IMR-90 (cell line): ENCODE measurements at places on chromosomes 11 and 22. TPM values are rescaled to one million over a fixed set of nuclear protein-coding genes. Genes with fewer than 3 reads are reported as not detected.

Gene NPTXR
- 0.28 and 0.36 TPM in 2 replicates for total RNA-seq

Gene SMTNL1
- total RNA-seq = not detected in 2 replicates

Gene SESN3
- 7.7 and 10.0 TPM in 2 replicates for total RNA-seq

Gene TRIM49
- not detected in 2 replicates for total RNA-seq

Gene LRRC56
- 0.28 and 0.36 TPM in 2 replicates for total RNA-seq

Gene OR52N4
- total RNA-seq = not detected in 2 replicates

Gene TMPRSS5
- total RNA-seq = under 0.01 TPM in 1 of 2 replicates, not detected in the other

Gene BSX
- not detected in 2 replicates for total RNA-seq

GRCh38 chr22:28379075-28379779 is 300.4 kb downstream of the TTC28 start:
- no peak for DNase-seq

- DNase-seq = peak; percentile 35
Measured at GRCh38 chr11:113874581-113875233, 665 bp downstream of the USP28 start.

GRCh38 chr11:12717851-12718291 is 43.6 kb downstream of the TEAD1 start:
- DNase-seq = no peak

DNA sequence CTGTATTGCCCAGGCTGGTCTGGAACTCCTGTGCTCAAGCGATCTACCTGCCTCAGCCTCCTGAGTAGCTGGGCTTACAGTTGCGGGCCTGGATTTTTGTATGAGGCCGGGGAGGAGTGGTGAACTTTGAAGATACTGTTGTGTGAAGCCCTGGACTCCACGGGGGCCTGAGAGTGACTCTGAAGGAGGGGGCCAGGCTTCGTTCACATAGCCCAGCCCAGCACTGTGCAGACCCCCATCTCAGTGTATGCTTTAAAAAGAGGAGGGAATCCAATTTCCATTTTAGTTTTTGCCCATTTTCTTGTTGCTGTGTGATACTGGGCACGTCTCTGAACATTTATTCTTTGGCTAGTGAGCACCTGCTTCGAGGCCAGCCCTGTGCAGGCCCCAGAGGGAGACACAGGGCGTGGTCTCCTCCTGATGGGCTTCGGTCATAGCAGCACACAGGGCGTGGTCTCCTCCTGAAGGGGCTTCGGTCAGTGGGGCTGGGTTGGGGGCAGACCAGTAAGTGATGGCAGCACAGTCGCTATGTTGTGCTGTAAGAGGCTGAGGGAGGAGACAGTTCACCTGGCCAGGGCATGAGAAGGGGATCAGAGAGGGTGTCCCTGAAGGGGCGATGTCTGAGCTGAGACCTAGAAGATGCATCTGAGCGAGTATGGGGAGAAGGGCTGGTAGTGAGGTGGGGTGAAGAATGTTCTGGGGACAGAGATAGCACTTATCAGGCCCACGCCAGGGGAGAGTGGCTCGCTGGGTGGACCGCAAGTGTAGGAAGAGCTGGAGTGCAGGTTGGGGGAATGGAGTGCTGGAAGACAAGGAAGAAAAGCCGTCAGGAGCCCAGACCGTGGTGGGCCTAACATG is 14.0 kb downstream of the SAMM50 start:
- no peak for DNase-seq

DNA sequence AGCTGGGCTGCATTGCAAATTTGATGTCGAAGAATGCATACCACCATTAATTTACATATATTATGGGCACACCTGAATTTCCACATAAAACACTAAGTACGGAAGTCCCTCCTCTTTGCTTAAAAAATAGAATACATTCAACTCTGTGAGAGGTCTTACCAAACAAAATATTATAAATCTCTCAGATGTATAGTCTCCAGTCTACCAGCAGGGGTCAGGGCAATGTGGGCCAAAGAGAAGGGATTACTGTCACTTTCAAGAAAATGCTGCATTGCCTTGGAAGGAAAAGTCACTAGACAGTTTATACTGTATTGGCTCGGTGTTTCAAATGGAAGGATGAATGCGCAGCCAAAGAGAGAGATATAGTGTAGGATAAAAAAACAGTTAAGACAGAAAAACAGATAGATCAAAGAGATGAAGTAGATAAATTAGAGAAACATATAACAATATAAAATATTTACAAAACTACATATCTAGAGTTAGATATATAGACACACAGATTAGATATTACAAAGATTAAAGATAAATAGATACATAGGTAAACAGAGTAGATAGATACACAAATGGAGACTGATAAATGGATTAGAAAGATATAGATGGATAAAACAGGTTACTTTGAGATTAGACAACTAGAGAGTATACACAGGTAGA is 20.9 kb downstream of the SERGEF start:
- DNase-seq = peak; percentile 70

DNA sequence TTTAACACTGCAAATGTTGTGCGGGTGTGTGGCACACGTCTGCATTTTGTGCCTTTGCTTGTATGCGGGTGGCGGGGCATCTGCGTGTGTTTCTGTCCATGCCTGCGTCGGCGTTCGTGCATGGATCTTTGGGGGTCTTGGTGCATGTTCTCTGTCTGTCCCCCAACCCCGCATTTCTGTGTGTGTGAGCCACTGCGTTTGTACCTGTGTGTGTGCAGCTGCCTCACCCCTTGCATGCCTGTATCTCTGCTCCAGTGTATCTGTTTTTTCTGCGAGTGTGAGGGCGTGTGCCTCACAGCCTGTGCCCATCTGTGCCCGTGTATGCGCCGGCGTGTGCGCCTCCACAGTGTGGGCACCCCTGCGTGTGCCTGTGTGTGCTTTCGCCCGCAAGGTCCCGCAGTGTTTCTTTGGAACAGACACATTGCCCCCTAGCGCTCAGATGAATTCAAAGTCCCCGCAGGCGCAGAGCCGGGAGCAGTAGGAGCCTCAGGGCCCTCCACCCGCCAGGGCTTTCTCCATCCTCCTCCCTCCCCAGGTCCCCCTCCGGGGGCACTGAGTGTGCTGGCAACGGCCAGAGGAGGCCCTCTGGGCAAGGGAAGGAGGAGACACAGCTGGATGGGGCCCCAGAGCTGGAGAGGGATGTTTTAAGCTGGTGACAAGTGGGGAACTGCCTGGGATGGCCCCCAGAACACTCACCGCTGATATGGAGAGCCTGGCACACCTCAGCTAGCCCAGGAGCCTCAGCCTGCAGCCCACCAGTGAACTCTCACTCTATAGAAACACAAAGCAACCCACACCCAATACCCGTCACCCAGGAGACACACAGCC is 3.1 kb upstream of the MN1 start:
- DNase-seq = peak; percentile 64

DNA sequence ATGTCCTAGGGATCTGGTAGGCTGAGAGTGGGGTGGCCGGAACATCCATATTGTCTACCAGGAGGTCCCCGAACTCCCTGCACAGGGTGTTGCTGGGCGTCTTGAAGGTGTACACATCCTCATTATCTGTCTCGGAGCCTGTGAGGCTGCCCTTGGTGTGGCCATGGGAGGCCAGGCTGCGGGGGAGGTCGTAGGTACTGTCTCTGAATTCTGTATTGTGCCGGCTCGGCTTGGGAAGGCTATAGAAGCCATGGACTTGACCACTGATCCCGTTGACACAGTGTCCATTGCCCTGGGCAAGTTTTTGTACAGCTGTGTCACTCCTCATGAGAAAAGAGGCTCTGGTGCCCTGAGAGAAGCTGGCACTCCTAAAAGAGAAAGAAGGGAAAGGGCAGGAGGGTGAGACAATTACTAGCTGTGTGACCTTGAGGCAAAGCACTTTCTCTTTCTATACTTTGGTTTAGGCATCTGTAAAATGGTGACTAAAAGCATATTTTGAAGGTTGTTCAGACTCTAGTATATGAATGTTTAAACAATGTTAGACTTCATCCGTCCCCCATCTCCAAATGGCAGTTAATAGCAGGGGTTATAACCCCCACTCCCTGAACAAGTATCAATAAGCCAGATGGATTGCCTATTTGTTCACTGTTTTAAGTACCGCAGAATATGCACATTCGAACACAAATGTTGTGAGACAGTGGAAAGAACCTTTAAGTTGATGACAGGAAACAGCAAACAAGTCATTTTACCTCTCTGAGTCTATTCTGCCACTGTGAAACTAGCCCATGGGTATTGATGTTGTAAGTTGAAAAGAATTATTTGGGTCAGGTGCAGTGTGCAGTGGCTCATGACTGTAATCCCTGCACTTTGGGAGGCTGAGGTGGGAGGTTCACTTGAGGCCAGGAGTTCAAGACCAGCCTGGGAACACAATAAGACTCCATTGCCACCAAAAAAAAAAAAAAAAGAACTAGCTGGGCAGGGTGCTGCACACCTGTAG is 38.3 kb downstream of the USP35 start:
- no peak for DNase-seq

GRCh38 chr11:120566176-120566575 is 54.6 kb downstream of the GRIK4 start:
- peak; percentile 54 for DNase-seq

- no peak for DNase-seq
Measured at GRCh38 chr11:87719326-87720073, 455.7 kb downstream of the RAB38 start.

DNA sequence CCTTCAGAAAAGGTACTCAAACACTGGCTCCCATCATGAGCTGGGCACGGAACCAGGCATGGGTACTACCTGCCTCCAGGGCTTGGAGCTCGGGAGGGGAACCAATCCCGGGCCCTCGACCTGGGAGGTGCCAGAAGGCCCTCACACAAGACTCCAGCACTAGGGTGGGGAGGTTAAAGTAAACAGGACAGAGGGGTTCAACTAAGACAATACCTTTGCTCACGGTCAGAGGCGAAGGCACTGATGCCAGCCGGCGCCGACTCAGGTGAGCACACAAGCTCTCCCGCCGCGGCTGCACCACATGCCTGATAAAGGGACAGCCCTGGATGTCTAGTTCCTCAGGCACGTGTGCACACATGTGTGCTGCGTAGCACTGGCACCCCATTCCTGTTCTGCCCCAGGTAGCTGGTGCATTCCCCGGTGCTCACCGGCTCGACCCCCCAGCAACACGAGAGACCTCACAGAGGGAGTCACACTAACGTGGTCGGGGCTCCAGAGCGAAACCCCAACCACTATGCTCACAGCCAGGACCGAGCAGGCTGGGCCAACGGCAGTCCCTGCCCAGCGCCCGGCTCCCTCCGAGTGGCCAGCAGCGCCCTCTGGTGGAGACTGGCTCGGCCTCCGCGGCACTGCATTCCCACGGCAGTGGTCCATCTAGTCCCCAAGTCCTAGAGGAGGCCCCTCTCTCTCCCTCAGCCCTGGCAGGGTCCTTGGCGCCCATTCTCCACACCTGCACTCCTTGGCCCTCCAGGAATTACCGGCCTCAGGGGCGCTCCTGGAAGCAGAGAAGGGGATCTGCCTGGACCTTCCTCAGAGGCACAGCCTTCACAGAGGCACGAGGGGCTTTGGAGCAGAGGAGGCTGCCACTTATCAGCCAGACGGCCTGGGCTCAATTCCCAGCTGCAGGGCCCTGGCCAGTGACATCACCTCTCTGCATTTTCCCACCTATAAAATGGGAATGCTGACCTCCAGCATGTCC is 28.8 kb upstream of the MOB2 start:
- peak; percentile 47 for DNase-seq
